ENCODE measurements at places on chromosomes 5 and 9.

DNA sequence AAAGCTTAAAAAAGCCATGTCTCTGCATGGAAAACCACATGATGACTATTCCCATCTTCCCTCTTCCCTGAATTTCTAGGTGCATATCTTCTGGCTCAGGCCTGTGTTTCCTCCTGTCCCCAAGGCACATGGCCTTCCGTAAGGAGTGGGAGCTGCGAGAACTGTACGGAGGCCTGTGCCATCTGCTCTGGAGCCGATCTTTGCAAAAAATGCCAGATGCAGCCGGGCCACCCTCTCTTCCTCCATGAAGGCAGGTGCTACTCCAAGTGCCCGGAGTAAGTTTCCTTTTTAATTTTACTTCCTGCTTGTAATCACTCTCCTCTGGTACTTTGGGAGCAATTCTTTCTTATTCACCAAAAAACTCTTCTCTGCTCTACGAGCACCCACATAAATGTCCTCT is 83.6 kb downstream of the RFK start:
- no peak for DNase-seq

- no peak for DNase-seq
These were observed 157.2 kb upstream of the CDH18 start for GRCh38 chr5:20145240-20145639.

- DNase-seq: no peak
These were observed 537.6 kb downstream of the CETN3 start for GRCh38 chr5:89871906-89872305.

DNA sequence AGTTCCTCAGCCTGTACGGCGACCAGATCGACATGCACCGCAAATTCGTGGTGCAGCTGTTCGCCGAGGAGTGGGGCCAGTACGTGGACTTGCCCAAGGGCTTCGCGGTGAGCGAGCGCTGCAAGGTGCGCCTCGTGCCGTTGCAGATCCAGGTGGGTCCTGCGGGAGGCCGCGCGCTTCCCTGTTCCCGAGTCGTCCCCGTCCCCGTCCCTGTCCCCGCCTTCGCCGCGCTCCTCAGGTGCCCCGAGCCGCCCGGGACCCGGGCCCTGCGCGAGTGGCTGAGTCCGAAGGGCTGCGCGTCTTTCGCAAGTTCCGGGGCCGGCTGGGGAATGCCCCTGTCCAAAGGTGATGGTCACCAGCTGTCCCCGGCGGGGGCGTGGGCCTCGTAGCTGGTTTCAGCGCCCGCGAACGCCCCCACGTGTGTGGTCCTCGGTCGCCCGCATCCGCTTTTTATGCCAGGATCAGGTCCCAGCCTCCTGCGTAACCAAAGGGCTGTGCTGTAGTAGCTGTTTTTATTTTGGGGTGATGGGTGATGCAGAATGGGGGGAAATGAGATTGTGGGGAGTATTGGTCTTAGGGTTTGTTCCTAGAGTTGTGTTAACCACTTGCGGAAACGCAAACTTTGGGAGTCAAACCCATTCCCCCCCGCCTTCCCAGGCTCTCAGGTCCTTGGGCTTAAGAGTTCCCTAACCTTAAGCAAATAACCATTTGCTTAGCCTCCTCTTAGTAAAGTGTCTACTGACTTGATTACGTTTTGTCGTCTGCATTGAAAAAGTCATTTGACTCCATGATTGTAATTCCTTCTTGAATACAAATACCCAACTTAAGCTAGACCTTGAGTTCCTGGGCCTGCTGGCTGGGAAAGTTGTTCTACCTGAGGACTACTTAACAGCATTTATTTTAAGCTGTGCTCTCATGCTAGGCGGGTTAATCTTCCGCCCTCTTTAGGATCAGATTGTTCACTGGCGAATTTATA is 663 bp downstream of the ISOC1 start:
- DNase-seq: no peak

- DNase-seq: no peak
These were observed at the start of gene GALNT12 for GRCh38 chr9:98807070-98807813. Gene GALNT12 (plus strand): TSS chr9:98807670. CDS start chr9:98807699, 29 bp downstream.

DNA sequence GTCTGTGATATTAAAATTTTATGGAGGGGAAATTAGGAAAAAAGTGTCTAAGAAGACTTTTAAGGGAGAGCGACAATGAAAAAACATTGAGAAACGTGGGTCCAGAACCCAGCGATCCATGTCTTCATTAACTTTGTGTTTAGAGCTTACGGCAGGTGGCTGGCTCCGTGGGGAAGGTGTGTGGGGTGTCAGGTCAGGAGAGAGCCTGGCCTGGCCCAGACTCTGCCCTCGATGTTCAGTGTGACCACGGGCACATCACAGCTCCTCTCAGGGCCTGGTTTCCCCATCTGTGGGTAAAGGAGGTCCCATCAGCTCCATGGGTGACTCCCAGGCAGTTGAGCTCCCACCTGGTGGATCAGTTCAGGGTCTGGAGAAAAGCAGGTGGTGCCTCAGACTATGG is 22.1 kb downstream of the DAB2IP start:
- DNase-seq: no peak

DNA sequence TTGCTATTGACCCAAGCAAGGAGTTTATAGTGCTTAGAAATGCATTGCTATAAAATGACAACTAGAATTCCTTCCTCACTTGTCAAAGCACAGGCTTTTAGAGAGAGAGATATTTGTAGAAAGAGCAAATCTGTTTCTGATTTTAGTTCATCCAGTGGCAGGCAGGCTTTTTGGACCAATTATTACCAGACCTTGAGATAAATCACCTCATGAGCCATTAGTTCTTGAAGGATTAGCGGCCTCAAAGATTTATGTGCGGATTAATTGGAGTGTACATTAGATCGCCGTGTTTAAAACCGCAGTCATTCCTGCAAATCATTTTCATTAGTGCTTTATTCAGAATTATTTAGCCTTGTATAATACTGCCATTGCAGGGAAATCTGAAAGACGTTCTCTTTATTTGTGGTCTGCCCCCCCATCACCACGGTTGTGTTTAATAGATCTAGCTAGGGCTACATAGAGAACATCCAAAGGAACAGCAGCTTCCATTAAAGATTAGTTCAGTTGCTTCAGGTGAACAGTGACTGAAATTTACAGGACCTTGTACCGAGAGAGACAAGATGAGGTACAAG is 28.8 kb upstream of the TJP2 start:
- no peak for DNase-seq

- no peak for DNase-seq
These were observed 65.5 kb downstream of the INSYN2B start for GRCh38 chr5:169914766-169915165.

- DNase-seq: no peak
These were observed at the start of gene RNF183 for GRCh38 chr9:113302792-113303418. Gene RNF183 (minus strand): TSS chr9:113303376. CDS start chr9:113298184, 5,192 bp downstream.

GRCh38 chr9:20591223-20591622 is 31.1 kb downstream of the MLLT3 start:
- DNase-seq: no peak

- no peak for DNase-seq
These were observed 57.4 kb downstream of the IRF1 start for GRCh38 chr5:132433141-132433540.

DNA sequence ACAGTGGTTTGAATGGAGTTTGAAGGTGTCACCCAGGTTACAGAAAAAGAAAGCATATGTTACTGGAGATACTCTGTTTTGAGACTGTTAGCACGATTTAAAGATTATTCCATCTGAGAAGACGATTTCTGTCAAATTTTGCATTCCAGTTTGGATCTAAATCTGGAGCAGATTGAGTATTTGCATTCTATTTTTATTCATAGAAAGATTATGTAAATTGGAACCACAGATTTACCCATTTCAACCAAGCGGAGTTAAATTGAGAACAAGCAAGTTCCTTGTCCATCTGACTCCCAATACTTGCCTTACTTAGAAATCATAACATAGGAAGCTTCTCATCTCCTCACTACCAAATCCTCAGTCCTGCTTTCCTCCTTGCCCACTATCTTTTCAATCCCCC is 255.7 kb downstream of the CHSY3 start:
- no peak for DNase-seq

GRCh38 chr9:69023650-69024049 is 9.7 kb upstream of the PRKACG start:
- DNase-seq: no peak

- no peak for DNase-seq
These were observed 66.2 kb downstream of the PDE6A start for GRCh38 chr5:149878371-149878770.

DNA sequence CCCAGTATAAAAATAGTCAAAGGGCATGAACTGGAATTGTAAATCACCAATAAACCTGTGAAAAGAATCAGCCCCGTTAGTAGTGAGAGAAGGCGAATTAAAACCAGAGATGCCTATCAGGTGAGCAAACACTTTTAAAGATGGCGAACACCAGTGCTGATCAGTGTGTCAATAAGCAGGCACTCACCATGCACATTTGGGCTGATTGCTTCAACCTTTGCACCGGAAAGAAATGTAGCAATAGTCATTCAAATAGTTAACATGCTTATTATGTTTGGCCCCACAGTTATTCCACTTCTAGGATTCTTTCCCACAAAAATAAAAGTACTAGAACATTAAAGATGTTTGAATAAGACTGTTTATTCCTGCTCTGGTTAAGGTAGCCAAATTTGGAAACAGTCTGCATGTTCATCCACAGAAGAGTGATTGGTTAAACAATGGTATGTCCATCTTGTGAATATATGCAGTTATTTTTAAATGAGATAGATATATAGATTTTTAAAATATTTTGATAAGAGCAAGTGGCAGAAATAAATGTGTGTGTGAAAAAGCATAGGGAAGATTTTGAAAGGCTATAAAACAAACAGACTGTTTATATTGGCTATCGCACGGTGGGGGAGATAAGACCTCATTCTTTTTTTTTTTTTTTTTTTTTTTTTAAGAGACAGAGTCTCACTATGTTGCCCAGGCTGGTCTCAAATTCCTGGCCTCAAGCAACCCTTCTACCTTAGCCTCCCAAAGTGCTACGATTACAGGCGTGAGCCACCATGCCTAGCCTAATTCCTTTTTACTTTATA is 112.2 kb downstream of the PIP5K1B start:
- DNase-seq: no peak

DNA sequence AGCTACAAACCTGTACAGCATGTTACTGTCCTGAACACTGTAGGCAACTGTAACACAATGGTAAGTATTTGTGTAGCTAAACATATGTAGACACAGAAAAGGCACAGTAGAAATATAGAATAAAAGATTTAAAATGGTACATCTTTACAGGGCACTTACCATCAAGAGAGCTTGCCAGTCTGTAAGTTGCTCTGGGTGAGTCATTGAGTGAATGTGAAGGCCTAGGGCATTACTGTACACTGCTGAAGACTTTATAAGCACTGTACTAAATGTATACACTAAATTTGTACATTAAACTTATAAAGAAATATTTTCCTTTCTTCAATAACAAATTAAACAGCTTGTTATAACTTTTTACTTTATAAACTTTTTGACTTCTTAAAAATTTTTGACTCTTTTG is 20.5 kb downstream of the ADRB2 start:
- DNase-seq: no peak

GRCh38 chr5:2489306-2489705 is 262.2 kb downstream of the IRX2 start:
- DNase-seq: no peak

GRCh38 chr9:6197330-6197729 is 18.3 kb upstream of the IL33 start:
- peak; percentile 12 for DNase-seq

GRCh38 chr5:114346181-114346580 is 15.7 kb upstream of the KCNN2 start:
- DNase-seq: no peak

DNA sequence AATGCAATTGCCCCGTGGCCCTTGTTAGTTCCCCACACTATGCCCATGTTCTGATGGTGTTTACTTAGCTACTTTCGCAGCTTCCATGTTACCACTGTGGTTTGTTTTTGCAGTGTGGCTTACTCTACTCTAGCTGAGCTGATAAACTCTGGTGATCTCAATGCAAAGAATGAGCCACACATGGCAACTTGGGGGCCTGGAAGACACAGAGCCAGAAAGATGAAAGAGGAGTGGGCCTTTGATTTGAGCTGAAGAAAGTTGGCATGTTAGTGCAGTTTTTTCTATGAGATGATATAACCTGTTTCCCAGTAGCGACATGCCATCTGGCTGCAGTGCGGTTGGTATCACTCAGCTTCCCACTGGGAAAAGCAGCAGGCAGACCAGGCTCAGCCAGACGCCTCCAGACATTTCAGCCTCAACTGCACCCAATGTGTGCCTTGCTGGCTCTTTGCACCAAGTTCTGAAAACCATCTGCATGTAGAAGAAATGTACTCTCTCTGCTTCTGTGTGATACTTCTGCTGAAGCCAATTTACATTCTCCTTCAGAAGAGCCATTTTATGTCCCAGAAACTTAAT is 329.4 kb downstream of the ARHGEF28 start:
- DNase-seq: no peak

- DNase-seq: no peak
These were observed 38.2 kb downstream of the SLC9A3 start for GRCh38 chr5:485946-486491.

DNA sequence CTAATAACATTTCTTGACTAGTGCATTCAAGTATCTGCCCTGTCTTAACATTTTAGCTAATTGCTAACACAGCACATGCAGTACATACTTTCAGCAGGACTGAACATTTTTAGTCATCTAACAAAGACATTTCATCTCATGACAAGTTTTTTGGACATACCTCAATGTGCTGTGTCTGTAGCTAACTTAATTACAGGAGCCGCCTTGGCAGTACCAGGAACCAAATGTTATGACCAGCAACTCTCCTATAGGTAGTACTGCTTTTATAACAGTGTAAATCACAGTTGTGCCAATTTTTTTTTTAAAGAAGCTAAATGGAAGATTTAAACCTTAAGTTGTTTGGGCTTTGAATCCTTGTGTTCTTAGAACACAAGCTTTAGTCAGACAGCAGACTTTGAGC is 99.4 kb upstream of the SAP30L start:
- no peak for DNase-seq

- DNase-seq: no peak
These were observed 51.1 kb upstream of the COL5A1 start for GRCh38 chr9:134590240-134591081.

DNA sequence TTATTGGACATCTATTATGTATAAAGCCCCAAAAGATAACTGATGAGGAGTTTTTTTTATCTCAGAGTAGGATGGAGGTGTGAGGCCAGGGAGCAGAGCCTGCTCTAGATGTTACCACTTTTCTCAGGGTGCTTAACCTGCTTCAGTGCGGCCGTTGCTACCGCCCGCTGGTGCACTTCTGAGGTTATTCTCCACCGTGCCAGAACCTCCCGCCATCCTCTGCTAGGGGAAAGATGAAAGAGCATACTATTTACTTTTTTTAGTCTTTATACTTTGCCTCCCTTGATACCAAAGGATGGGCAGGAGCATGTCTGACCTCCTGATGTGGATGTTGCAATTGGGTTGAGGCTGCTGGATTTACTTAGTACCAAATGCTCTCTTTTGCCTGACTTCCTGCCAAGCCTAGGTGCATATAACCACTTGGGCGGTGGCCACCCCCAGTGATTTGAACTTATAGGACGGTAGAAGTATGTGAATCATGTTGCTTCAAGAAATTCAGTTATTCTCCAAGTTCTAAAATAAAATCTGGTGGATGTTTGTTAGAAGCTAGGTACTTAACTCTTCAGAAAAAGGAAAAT is 71.1 kb upstream of the HSPB3 start:
- DNase-seq: no peak
